Mesothelial cell of epicardium (in vitro differentiated cells): ENCODE measurements at places on chromosomes 11 and 22.

DNA sequence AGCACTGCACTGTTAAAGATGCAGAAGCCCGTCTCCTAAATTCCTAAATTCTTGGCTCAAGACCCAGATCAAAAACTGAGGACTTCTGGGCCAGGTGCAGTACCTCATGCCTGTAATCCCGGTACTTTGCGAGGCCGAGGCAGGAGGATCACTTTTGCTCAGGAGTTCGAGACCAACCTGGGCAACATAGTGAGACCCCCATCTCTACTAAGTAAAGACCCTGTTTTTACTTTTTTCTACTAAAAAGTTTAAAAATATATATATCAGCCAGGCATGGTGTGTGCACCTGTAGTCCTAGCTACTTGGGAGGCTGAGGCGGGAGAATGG is 29.7 kb downstream of the PDGFB start:
- no peak for DNase-seq

DNA sequence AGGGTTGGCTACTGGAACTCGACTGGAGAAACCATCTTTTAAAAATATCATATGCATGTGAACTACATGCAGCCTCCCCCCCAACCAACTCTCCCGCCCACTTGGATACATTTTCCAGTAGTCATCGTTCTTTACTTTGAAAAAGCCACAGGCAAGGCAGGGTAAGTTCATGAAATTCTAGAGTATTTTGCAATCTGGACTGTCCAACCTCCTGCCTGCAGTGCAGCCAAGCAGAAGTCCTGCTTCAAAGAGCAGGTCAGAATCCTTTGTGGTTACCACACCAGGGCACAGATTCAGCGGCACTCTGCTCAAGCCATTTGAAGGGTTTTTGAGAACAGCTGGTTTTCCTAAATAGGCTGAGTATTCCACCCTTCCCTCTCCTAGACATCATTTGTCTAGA is 12.1 kb downstream of the ELF5 start:
- DNase-seq: no peak

GRCh38 chr11:6825231-6825744 is 20.2 kb upstream of the OR10A5 start:
- no peak for DNase-seq

DNA sequence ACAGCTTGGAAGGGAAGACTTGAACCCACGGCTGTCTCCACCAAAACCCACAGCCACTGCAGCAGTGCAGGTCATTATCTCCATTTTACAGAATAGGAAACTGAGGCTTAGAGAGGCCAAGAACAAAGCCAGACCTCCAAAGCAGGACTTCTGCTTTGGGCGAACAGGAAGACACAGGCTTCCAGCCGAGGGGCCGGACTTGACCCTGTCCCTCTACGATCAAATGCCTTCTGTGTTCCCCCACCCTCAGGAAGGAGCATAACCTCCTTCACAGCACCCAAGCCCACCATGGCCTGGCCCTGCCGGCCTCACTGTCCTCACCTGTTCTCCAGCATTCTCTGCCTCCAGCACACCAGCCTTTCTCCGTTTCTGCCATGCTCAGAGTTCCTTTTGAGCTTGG is 15.8 kb downstream of the IGLL1 start:
- no peak for DNase-seq

- no peak for DNase-seq
Observed at GRCh38 chr11:8370812-8371515, 107.3 kb upstream of the LMO1 start.

GRCh38 chr11:128294001-128294670 is 293.2 kb downstream of the ETS1 start:
- DNase-seq: no peak

GRCh38 chr11:48101958-48102357 is 114.7 kb upstream of the OR4B1 start:
- no peak for DNase-seq

GRCh38 chr11:128961645-128962044 is 19.0 kb upstream of the TP53AIP1 start:
- DNase-seq: no peak
